ENCODE measurements at places on chromosomes 3 and 15.

GRCh38 chr3:196097373-196098154 lies 15.7 kb upstream of the TFRC start:
- DNase-seq = no peak

GRCh38 chr3:42025370-42026138 lies 63.7 kb upstream of the ULK4 start:
- peak; percentile 97 for DNase-seq

DNA sequence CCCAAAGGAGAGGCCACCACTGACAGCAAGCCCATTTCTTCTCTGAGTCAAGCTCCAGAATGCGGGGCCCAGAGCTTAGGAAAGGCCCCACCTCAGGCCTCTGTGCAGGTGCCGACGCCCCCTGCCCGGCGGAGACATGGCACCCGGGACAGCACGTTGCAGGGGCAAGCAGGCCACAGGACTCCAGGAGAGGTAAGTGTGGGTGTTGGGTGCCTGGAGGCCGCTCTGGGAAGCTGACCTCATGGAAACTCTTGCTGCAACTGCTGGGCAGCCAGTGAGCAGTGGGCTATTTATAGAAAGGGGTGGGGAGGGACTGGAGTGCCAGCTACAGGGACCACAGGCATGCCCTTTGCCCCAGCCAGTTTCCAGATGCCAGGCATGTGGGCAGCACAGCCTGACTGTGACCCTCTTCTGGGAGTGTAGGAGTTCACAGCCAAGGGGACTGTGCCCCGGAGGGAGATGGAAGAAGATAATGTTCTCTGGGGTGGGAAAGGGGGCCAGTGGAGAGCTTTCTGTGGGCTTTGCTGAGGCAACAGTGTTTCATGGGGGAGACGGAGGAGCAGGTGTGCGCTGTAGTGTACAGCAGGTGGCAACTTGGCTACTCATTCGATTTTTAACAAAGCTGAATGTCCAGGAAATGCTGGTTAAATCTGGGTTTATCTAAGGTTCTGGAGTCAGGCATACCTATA lies 23.7 kb downstream of the ALPK3 start:
- DNase-seq = peak; percentile 92

DNA sequence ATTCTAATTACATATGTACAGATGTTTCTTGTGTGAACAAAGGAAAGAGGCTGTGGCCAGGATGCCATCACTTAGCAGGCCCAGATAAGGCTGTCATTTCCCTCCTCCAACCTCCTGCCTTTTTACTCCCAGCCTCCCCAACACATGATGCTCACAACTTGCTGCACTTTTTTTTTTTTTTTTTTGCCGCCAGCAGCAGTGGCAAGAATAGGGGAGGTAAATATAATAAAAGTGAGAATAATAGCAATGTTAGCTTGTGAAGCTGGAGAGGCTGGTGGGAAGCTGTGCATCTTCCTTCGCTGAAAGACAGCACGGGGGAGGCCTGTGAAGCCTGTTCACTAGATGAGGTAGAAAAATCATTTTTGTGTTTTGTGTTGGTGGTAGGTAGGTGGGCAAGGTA lies 42.5 kb upstream of the MYO5C start:
- DNase-seq = no peak

DNA sequence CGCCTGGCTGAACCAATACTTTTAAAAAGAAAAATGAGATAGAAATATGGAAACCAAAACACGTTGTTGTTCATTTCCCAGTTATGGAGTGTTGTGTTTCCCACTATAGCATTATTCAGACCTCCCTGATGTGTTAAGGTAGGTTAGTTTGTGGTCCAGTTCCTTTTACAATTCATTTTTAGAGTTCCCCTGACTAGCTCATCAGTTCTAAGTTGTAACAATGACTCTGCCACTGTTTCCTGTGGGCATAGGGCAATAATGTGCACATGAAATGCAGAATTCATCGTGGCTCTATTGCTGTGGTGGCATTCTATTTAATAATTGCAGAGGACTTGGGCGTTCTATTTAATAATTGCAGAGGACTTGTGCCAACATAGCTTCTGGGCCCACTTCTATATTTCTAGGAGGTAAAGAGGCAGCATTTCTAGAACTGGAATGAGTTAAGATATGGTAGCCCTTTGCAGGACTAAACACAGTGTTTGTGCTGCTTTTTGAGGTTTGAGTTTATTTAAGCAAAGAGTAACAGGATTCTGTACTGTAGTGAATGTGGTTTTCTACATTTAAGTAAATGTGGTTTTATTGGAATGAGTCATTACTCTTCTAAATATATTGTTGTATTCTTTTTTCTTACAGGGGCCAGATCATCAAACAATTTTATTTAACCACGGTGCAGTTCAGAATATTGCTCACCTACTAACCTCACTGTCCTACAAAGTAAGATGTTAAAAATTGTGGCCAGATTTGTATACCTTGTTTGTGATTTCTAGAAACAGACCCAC lies 47.5 kb downstream of the ARMC8 start:
- DNase-seq = no peak

DNA sequence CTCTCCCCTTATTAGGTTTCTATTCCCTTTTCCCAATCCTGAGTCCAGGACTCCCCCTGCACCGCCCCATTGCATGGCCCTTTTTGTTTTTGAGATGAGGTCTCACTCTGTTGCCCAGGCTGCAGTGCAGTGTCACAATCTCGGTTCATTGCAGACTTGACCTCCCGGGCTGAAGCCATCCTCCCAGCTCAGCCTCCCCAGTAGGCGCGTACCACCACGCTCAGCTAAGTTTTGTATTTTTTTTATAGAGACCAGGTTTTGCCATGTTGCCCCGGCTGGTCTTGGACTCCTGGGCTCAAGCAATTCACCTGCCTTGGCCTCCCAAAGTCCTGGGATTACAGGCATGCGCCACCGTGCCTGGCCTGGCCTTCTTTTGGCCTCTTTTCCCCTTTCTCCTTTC lies 29.3 kb downstream of the PDIA5 start:
- no peak for DNase-seq

DNA sequence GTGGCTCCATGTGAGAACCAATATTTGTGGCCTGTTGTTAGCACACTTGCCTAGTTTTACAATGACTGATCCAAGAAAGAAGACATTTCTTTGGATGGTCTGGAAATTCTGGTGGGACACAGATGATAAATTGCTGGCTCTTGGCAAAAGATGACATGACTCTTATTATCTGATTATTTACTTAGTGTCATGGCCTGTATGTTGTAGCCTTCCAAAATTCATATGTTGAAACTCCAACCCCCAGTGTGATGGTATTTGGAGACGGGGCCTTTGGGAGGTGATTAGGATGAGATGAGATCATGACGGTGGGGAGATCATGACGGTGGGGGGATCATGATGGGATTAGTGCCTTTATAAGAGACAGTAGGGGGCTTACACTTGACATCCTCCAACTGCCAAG lies 30.0 kb upstream of the AKAP13 start:
- no peak for DNase-seq

DNA sequence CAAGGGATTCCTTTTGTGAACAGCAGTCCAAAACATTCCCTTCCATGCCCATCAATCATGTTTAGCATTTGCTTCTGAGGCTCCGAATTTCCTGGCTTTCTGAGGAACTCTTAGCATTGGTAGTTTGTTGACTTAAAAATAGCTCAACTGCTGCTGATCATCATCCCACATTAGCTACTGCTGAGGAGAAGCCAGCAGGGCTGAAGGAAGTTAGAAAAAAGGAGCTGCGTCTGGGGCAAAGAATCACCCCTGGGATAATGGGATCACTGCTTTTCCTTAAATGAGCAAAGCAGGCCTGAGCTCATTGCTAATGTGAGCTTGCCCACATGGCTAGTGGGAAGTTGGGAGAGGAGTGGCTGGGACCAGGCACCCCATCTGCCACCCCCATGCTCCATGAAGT lies 39.8 kb downstream of the CYP19A1 start:
- no peak for DNase-seq

GRCh38 chr15:31265871-31266711 lies 60.5 kb upstream of the KLF13 start:
- DNase-seq = peak; percentile 59

- DNase-seq = no peak
Observed at GRCh38 chr15:62822228-62822627, 220.3 kb upstream of the TPM1 start.

GRCh38 chr3:149501524-149501923 lies 27.0 kb downstream of the TM4SF4 start:
- DNase-seq = no peak

DNA sequence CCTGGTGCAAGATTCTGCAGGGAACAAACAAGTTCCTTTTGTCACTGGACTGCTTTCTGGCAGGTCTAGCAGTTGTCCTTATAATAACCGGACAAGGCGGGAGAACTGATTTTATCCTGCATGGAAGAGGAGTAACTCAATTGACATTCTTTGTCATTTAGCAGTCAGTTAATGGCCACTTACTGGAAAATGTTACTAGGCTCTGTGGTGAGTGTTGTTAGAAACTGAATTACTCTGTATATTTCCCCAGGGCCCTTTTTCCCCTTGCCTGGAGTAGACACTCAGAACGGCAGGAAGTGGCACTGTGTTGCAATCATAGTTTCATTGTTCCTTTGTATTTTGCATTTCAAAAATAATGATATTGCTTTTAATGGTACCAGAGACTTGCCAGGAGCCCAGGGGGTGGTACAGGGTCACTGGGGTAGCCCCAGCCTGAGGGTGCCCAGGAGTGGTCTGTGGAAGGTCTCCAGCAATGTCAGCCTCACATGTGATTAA lies 318.6 kb upstream of the LRRFIP2 start:
- DNase-seq = peak; percentile 43

DNA sequence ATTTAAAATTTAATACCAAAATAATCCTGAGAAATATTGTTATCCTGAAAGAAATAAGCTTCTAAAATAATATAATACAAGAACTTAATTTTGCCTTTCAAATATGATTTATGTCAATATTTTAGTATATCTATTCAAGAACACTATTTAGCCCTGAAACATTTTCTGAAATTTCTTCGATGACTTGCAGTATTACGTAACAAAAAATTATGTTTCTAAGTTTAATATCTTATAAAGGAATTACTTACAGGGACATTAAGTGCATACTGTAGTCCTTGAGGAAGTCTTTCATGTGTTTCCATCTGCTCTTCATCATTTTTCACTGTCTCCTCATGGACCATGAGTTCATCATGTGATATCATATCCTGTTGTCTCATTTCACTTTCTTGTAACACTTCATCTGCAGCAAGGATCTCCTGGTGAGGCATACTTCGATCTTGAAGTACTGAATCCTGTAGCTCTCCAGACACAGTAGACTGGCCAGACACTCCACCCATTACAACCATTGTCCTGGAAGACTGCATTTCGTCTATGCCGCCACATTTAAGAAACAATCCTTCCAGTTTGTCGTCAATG lies 62.0 kb downstream of the ZNF148 start:
- DNase-seq = no peak

GRCh38 chr15:52329150-52329549 lies 33.5 kb upstream of the MYO5C start:
- DNase-seq = no peak

DNA sequence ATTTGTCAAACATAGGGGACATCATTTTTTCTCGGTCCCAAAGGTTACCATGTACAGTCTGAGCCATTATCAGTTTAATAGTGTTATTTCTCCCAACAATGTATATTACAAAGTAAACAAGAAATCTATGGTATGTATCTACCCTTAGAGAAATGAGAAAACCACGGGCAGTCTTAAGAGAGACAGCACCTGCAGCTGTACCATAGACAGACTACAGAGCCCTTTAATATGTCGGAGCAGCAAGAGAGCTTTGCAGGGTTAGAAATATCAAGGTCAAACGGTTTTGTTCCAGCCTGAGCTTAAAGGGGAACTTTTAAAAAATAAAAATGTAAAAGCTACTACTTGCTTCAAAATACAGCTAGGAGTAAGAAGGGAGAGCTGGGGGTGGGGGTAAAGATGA lies 53.2 kb downstream of the SH3BP5 start:
- DNase-seq = no peak

DNA sequence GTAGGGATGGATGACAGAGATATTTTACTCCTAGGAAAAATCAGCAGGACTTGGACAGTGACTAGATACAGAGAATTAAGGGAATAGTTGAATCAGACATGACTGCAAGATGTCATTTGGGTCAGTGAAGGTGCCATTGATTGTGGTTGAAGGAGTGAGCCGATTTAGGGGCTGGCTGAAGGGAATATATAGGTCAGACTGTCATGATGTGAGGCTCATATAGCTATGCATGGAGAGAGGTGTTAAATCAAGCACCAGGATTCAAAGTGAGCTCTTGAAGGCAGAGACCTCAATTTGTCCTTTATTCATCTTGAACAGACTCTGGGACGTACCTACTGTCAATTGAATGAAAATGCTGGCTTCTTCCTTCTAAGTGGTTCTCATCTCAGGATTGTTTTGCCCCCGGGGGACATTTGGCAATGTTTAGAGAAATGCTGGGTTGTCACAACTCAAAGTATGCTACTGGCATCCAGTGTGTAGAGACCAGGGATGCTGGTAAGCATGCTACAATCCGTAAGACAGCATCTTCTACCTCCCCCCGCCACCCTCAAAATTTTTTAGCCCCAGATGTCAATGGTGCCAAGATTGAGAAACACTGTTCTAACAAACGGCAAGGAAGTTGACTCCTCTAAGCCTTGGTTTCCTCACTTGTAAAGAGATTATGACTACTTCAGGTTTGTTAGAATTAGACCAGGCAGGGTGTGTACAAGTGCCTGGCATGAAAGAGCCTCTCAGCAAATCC lies 7.8 kb downstream of the ATP2C1 start:
- no peak for DNase-seq

DNA sequence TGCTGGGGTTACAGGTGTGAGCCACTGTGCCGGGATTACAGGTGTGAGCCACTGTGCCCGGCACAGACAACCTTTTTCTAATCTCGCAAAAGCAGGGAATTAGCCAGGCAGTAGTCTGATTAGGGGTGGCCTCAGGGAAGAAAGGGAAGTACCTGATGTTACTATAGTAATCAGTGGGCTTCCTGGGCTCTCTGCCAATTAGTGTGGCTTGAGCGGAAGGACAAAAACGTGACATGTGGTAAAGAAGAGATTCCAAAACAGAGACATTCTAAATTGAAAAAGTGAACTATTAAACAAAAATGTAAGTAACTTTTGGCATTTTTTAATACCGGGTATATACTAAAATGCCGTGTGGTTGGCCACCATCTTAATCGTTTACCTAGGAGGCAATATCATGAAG lies 48.1 kb downstream of the CFAP20DC start:
- DNase-seq = no peak

DNA sequence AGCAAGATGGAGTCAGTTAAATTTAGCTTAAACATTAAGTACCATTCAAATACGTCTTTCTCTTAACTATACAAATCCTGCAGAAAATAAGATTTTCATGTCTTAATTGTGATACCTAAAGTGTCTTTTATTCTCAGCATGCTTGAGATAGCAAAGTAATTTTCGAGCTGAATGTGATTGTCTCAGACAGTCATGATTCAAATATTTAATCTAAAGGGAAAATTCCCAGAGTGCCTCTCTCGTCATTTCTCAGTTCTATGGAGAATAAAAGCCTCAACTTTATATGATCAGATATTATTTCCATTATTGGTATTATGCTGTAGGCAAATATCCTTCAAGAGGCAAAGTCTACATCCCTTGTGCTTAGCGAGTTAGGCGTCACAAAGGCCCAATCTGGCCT lies 589.9 kb downstream of the TAFA4 start:
- no peak for DNase-seq

GRCh38 chr15:77076323-77076915 lies 5.5 kb upstream of the TSPAN3 start:
- DNase-seq = no peak

All from stomach (tissue), 19 donors.